Activated CD8-positive, alpha-beta T cell treated with anti-CD3 and anti-CD28 coated beads for 36 hours (primary cell): ENCODE measurements at places on chromosomes 6 and 20. TPM values are rescaled to one million over a fixed set of nuclear protein-coding genes. Genes with fewer than 3 reads are reported as not detected.

The RFX6 gene
- total RNA-seq, result not detected

The DEK gene
- total RNA-seq, result 191 TPM

GRCh38 chr6:36643977-36644376, 34.5 kb upstream of the CDKN1A start:
- DNase-seq, result no peak
- no peak overlapping the region for H3K27ac ChIP-seq
- H3K4me3 ChIP-seq, result no peak overlapping the region
- H3K4me1 ChIP-seq, result no peaks in the 10 kb centered on the region
- no peaks in the 10 kb centered on the region for H3K27me3 ChIP-seq

GRCh38 chr6:25192590-25193459, 86.3 kb upstream of the CARMIL1 start:
- no peaks in the 10 kb centered on the region for H3K36me3 ChIP-seq
- DNase-seq, result no peak
- peaks cover 18% of the 10 kb centered on the region for H3K27me3 ChIP-seq
- H3K4me1 ChIP-seq, result peaks cover 2% of the 10 kb centered on the region
- H3K27ac ChIP-seq, result no peak overlapping the region
- no peak overlapping the region for H3K4me3 ChIP-seq

DNA sequence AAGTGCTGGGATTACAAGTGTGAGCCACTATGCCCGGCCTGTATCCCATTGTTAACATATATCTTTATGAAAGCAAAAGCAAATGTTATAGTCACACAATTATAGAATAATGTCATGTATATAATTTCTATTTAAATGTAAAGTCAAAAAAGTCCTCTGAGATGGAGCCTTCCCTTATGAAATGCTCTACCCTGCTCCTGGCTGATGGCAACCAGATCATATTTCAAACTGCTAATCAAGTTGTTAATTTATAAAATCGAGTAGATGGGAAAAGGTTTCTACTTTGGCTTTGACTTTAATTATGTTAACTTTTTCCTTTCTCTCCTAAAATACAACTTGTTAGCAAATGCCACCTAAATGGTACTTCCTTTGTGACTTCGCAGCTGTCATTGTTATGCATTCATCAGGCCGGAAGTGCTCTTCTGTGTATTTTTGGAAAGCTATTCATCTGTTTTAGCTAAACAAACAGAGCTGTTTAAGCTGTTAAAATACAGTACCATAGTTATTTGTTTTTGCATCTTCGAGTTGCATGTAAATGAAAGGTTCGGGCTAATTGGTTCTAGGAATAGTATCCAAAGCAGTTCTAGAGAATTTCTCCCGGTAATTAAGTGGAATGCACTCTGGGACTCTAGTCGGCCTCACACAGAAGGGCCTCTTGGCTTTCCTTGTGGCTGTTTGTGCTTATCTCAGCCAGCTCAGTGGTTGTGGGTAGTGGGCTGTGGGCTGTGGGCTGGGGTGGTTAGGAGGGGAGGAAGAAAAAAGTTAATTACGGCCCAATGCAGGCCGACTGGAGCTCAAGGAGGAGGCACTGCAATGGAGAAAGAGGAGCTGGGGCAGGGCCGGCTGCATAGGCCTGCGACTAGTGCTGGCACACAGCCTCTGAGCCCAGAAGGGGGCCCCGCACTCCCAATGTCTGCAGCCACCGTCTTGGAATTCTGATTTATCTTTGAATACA, 34.8 kb downstream of the SLC35D3 start:
- DNase-seq, result no peak
- no peaks in the 10 kb centered on the region for H3K36me3 ChIP-seq
- no peak overlapping the region for H3K27ac ChIP-seq
- H3K4me3 ChIP-seq, result no peak overlapping the region

- H3K4me1 ChIP-seq, result no peaks in the 10 kb centered on the region
- H3K27me3 ChIP-seq, result peaks cover 2% of the 10 kb centered on the region
- H3K27ac ChIP-seq, result no peak overlapping the region
- H3K4me3 ChIP-seq, result no peak overlapping the region
Observed at GRCh38 chr20:62339647-62340062, 27.5 kb downstream of the LAMA5 start.

The FABP7 gene
- total RNA-seq, result not detected

DNA sequence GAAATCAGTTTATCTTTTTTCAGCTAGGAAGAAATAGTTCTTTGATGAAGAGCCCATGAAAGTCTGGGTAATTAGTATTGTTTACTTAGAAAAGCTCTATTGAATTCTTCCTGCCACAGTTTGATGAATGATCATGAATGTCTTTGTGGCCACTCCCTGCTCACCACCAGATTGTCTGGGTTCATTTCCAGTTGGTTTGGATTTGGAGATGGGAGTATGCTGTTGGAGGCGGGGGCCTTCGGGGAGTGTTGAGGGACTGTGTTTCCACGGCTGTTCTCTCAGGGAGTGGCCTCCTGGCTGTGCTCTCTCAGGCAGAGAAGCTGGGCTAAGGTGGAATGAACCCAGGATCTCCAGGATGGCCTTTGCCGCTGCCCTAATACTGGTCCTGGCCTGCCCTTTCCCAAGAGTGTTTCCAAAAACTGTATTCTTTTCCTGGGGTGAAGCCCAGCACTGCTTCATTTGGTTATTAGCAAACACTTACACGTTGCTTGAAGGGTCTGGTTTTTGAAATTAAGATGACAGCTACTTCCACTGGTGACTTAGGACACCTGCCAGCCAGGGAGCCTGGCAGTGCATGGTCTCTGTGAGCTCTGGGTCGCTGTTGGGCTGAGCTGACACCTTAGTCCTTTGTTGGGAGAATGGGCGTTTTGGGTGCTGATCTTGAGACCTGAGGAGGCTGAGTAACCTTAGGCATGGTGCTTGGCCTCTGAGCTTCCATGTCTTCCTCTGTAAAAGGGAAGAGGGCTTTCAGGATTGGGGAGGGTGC, 23.2 kb downstream of the PRPF6 start:
- H3K27me3 ChIP-seq, result no peaks in the 10 kb centered on the region
- DNase-seq, result no peak
- H3K4me3 ChIP-seq, result no peak overlapping the region
- peak overlapping the region; percentile 46 for H3K27ac ChIP-seq
- no peaks in the 10 kb centered on the region for H3K4me1 ChIP-seq
- H3K36me3 ChIP-seq, result peaks cover 57% of the 10 kb centered on the region

DNA sequence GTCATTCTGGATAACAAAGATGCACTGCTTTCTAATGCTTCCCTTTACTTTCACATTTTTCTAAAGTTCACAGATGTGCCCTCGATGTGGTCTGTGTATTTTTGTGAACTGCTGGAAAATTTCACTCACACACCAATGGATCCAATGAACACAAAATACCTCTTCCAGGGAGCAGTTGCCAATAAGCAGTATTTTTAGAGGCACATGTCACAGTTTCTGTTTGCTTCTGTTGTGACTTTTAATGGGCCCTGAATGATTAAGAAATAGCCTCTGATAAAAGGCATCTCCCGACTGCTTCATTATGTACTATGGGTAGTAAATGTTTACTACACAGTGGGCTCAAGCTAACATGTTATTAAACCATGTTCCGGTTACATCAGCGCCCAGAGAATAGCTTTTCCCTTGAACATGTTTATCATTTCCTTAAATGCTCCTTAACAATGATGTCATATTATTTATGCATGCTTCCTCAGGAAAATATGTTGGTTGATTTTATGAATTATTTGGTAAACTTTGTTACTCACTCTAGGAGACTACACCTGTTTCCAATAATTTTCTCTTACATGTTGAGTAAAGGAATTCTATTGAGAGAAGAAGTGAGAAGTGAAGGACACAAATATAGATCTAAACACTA, 188.0 kb downstream of the KCNQ5 start:
- H3K27ac ChIP-seq, result no peak overlapping the region
- DNase-seq, result no peak
- H3K4me3 ChIP-seq, result no peak overlapping the region

DNA sequence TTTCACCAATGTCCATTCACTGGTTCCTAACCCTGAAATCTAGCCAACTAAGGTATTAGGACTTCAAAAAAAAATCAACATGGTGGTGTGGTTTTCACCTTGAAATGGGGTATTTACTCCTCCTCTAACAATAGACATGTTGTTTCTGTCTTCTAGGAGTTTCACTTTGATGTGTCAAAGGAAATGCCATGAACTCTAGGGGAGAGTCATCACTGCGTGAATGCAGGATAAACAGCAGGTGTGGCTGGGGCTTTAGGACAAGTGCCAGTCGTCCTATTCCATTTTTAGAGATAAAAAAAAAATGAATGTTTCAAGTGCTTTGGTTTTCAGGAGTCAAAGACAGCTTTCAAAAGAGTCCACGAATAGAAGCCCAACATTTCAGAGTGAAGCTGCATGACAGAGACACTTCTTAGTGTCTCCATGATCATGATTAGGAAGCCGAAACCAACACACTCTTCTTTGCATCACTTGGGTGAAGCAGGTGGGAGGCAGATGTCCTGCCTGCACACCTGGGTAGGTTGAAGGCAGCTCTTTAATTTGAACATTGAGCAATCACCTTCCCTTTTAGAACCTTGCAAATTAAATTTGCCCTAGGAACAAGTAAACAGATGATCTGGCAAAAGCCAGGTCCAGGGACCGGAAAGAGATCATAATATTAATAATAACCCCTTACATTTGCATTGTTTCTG, 328.5 kb upstream of the PRDM1 start:
- peaks cover 15% of the 10 kb centered on the region for H3K4me1 ChIP-seq
- DNase-seq, result peak; percentile 15
- no peak overlapping the region for H3K4me3 ChIP-seq
- H3K27me3 ChIP-seq, result peaks cover 10% of the 10 kb centered on the region
- no peaks in the 10 kb centered on the region for H3K36me3 ChIP-seq
- H3K27ac ChIP-seq, result no peak overlapping the region

GRCh38 chr6:161838306-161839035, 564.6 kb upstream of the AGPAT4 start:
- H3K27me3 ChIP-seq, result no peaks in the 10 kb centered on the region
- no peaks in the 10 kb centered on the region for H3K36me3 ChIP-seq
- H3K4me3 ChIP-seq, result no peak overlapping the region
- no peak for DNase-seq
- H3K27ac ChIP-seq, result no peak overlapping the region

GRCh38 chr20:3165473-3166337, 6.0 kb upstream of the FASTKD5 start:
- peaks cover 14% of the 10 kb centered on the region for H3K27me3 ChIP-seq
- DNase-seq, result no peak
- no peaks in the 10 kb centered on the region for H3K36me3 ChIP-seq
- no peak overlapping the region for H3K27ac ChIP-seq
- peaks cover 8% of the 10 kb centered on the region for H3K4me1 ChIP-seq

GRCh38 chr20:3702611-3703391, 9.6 kb downstream of the SIGLEC1 start:
- H3K36me3 ChIP-seq, result no peaks in the 10 kb centered on the region
- no peak overlapping the region for H3K4me3 ChIP-seq

DNA sequence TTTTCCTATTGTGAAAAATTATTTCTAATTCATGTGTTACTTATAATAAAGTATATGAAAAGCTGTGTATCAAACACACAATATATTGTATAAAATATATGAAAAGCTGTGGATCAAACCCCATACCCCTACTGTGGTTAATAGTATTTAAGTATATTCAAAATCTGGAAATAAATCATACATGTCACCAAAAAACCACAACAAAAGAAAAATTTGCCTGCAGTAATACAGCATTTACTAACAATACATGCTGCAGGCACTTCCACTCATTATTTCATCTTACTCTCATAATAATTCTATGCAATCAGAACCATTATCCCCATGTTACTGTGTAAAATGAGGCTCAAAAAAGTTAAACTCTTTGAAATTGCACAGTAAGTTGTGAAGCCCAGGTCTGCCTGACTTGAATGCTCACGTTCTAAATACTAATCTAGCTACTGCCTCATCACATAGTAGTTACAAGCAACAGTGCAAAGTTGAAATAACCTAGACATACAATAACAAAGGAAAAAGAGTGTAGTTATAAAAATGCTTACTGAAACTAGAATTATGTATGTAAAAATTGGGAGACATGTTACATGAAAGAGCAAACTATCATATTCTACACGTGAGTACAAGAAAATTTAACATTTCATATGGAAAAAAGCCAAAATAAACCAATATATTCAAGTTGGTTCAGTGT, 61.7 kb downstream of the FAM217A start:
- DNase-seq, result no peak
- peaks cover 46% of the 10 kb centered on the region for H3K4me1 ChIP-seq
- H3K27ac ChIP-seq, result peak overlapping the region; percentile 97
- peaks cover 32% of the 10 kb centered on the region for H3K36me3 ChIP-seq
- H3K4me3 ChIP-seq, result peak overlapping the region; percentile 86
- no peaks in the 10 kb centered on the region for H3K27me3 ChIP-seq

- peaks cover 3% of the 10 kb centered on the region for H3K27me3 ChIP-seq
- H3K36me3 ChIP-seq, result no peaks in the 10 kb centered on the region
- peaks cover 4% of the 10 kb centered on the region for H3K4me1 ChIP-seq
- no peak overlapping the region for H3K4me3 ChIP-seq
Observed at GRCh38 chr6:170050591-170051041, 240.3 kb downstream of the DLL1 start.

DNA sequence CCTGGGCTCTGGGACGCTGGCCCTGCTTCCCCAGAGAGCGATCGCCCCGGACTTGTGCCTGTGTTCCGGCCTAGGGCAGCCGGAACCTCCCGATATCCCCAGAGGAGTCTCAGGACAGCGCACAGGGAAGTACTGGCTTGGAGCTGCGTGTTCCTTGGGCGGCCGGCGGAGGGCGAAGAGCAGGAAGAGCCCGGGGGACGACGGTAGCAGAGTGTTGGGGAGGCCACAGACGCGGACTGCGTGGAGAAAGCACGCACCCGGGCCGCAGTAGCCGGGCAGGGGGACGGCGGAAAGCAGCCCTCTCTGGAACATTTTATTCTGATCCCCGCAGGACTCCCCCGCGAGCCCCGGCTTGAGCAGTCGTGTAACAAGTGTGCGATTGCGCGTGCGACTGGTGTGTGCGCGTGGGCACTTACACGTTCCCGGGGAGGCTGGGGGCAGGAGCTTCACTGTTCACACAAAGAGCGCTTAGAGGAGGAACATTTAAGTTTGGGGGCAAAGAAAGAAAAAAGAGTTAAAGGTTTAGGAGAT, 36.1 kb downstream of the NCR2 start:
- H3K27ac ChIP-seq, result no peak overlapping the region
- H3K4me1 ChIP-seq, result peaks cover 30% of the 10 kb centered on the region
- H3K36me3 ChIP-seq, result no peaks in the 10 kb centered on the region
- DNase-seq, result no peak
- H3K27me3 ChIP-seq, result peaks cover 59% of the 10 kb centered on the region

DNA sequence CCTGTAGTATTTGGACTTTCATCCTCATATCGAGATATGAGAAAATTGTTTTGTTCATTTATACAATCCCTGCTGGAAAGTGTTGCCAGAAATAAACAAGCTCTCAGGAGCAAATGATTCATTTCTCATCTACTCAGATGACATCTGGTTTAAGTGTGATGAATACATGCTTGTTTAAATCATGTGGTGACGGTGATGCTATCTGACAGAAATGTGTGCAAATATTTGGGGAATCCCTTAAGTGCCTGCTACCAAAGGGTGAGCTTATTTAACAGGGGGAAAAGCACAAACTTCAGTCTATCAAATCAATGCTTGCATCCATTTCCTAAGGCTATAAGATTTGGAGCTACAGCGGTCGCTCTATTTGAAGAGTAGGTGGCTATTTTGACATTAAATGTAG, 368.3 kb upstream of the SASH1 start:
- no peak for DNase-seq
- H3K36me3 ChIP-seq, result no peaks in the 10 kb centered on the region
- no peaks in the 10 kb centered on the region for H3K27me3 ChIP-seq
- H3K4me1 ChIP-seq, result no peaks in the 10 kb centered on the region
- no peak overlapping the region for H3K27ac ChIP-seq

GRCh38 chr6:129135451-129135850, 252.5 kb downstream of the LAMA2 start:
- H3K4me3 ChIP-seq, result no peak overlapping the region
- H3K36me3 ChIP-seq, result no peaks in the 10 kb centered on the region
- no peak overlapping the region for H3K27ac ChIP-seq
- no peaks in the 10 kb centered on the region for H3K4me1 ChIP-seq

GRCh38 chr6:13614126-13614925, 809 bp upstream of the NOL7 start:
- peaks cover 39% of the 10 kb centered on the region for H3K36me3 ChIP-seq
- peak overlapping the region; percentile 99 for H3K4me3 ChIP-seq
- peak overlapping the region; percentile 96 for H3K27ac ChIP-seq

The FOXF2 gene
- not detected for total RNA-seq
